NCI-H524 treated with DMSO at 0.1 percent for 48 hours (cell line): ENCODE measurements at places on chromosomes 16 and 17.

DNA sequence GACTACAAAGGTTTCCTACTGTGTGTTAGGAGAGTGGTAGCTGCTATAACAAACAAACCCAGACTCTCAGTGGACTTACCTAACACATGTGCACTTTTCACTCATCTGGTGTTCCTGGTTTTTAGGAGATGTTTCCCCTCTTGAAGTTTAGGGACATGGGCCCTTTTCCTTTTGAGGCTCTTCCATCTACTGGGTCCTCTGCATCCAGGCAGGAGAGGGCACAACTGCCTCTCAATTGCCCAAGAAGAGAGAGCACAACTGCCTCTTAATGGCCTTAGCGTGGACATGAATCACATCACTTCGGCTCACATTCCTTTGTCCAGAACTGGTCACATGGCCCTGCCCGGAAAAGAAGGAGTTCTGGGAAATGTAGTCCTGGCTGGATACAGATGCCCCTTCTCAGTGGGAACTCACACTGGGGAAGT is 9.8 kb upstream of the TNRC6C start:
- no peak for DNase-seq

DNA sequence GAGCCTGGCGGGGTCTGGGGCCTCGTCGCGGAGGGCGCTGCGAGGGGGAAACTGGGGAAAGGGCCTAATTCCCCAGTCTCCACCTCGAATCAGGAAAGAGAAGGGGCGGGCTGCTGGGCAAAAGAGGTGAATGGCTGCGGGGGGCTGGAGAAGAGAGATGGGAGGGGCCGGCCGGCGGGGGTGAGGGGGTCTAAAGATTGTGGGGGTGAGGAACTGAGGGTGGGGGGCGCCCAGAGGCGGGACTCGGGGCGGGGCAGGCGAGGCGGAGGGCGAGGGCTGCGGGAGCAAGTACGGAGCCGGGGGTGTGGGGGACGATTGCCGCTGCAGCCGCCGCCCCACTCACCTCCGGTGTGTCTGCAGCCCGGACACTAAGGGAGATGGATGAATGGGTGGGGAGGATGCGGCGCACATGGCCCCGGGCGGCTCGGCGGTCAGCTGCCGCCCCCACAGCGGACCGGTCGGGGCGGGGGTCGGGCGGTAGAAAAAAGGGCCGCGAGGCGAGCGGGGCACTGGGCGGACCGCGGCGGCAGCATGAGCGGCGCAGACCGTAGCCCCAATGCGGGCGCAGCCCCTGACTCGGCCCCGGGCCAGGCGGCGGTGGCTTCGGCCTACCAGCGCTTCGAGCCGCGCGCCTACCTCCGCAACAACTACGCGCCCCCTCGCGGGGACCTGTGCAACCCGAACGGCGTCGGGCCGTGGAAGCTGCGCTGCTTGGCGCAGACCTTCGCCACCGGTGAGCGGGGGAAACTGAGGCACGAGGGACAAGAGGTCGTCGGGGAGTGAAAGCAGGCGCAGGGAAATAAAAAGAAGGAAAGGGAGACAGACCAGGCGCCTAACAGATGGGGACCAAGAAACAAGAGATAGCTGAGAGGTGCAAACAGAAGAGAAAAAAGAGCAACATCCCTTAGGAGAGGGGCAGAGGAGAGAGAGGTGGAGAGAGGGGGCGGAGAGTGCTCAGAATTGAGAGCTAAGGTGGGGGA is at the start of gene PNMT:
PNMT (plus strand) TSS at position 509 of the 980 bp plus-strand sequence; CDS start at position 532, 23 bp downstream.
- DNase-seq = no peak

- DNase-seq = no peak
These were observed 33.5 kb upstream of the KCNJ16 start for GRCh38 chr17:70041540-70041939.

- DNase-seq = no peak
These were observed 38.5 kb downstream of the POLR3E start for GRCh38 chr16:22335668-22336246.

DNA sequence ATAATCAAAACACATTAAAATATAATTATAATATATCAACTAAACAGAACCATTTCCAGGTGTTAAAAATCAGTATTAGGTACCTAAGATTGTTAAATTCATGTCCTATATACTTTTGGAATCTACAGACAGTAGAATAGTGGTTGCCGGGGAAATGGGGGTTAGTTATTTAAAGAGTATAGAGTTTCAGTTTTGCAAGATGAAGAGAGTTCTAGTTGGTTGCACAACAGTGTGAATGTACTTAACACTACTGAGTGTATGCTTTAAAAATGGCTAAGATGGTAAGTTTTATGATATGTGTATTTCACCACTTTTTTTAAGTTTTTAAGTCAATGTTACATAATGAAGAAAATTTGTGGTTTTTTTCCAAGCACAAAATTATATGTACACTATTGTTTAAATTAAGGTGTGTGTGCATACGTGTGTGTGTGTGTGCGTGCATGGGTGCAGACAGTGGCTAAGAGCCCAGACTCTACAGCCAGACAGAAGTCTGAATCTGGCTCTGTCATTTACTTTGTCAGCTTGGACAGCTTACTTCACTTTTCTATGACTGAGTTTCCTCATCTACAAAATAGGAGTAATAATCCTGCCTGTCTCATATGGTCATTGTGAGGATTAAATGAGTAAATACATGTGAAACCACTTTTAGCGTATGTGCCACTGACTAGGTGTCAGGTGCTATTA is 25.3 kb upstream of the PHAF1 start:
- no peak for DNase-seq

DNA sequence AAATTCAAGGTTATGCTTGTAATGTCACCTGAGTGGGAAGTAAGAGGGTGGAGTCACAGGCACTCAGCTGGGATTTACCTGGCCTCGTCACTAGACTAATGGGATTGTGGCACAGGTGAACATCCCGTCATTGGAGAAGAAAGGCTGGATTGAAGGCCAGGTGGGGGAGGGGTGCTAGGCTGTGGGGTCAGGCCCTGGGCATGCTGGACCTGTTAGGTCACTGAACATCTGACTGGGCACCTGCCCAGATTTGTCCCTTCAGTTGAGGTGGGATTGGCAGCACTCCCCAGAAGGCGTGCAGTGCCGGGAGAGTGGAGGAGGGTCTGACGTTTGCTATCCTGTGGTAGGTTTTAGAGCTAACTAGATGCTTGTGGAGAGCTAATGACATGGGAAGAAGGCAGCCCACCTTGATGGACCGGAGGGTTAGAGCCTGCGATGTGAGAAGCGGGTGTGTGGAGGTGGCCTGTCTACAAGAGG is 161.5 kb upstream of the ZNF267 start:
- no peak for DNase-seq

GRCh38 chr17:12789075-12789480 is 220 bp upstream of the ARHGAP44 start:
- no peak for DNase-seq
